ENCODE measurements at places on chromosomes 6 and 20. TPM values are rescaled to one million over a fixed set of nuclear protein-coding genes. Genes with fewer than 3 reads are reported as not detected.

VSX1 gene
- total RNA-seq, result not detected

GPR31 gene
- total RNA-seq, result not detected

MAP3K7 gene
- 40.9 TPM for total RNA-seq

GSTA3 gene
- not detected for total RNA-seq

NINL gene
- total RNA-seq, result 16.3 TPM

CEP250 gene
- total RNA-seq, result 35.1 TPM
